Activated naive CD4-positive, alpha-beta T cell treated with anti-CD3 and anti-CD28 coated beads, Interleukin-2, amount 50 U/mL, for 72 hours (primary cell): ENCODE measurements at places on chromosomes 3 and 15. TPM values are rescaled to one million over a fixed set of nuclear protein-coding genes. Genes with fewer than 3 reads are reported as not detected.

The SLC9C1 gene
- total RNA-seq = not detected

The DBR1 gene
- 29.2 TPM for total RNA-seq

The CHRD gene
- total RNA-seq = 0.49 TPM

DNA sequence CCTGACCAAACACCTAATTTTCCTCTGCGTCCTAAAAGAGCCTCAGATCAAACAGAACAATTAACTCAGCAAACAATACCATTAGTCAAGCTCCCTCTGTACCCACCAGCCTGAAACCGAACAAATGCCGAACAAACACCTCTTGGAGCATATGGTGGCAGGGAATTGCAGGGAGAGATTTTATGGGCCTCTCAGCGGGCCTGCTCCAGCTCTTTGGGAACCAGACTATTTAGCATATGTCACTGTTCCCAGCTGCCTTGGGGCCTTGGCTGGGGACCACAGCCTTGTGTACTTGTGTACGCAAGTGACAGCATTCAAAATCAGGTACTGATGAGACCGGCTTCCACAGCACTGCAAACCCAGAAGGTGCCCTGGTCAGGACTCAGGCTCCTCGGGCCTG, 388.8 kb upstream of the PPP2R3A start:
- DNase-seq = no peak

GRCh38 chr15:75532413-75533250, 46.5 kb downstream of the PTPN9 start:
- DNase-seq = no peak

- no peak for DNase-seq
Observed at GRCh38 chr3:108106031-108106430, 15.2 kb upstream of the CD47 start.

- no peak for DNase-seq
Observed at GRCh38 chr3:132395126-132395525, 22.2 kb upstream of the DNAJC13 start.

- DNase-seq = no peak
Observed at GRCh38 chr3:11047500-11047899, 55.0 kb downstream of the SLC6A1 start.
